ENCODE measurements at places on chromosomes 16 and 17. TPM values are rescaled to one million over a fixed set of nuclear protein-coding genes. Genes with fewer than 3 reads are reported as not detected.

The FADS6 gene
- total RNA-seq: not detected

The GAS7 gene
- 0.18 TPM for total RNA-seq

The KRTAP9-3 gene
- not detected for total RNA-seq

The COX6A2 gene
- not detected for total RNA-seq

The ZFP3 gene
- 3.5 TPM for total RNA-seq

The KRT24 gene
- not detected for total RNA-seq

All from T-helper 2 cell treated with Interferon-gamma antibody and Interleukin-4, amounts not matched to agents 100 ng/mL and 5 ng/mL, for 36 hours (primary cell).